ENCODE measurements at places on chromosomes 3 and 15.

- no peak for DNase-seq
Measured at GRCh38 chr15:39860200-39860599, 59.9 kb downstream of the GPR176 start.

- DNase-seq: no peak
Measured at GRCh38 chr15:22904736-22905135, 66.3 kb downstream of the NIPA2 start.

DNA sequence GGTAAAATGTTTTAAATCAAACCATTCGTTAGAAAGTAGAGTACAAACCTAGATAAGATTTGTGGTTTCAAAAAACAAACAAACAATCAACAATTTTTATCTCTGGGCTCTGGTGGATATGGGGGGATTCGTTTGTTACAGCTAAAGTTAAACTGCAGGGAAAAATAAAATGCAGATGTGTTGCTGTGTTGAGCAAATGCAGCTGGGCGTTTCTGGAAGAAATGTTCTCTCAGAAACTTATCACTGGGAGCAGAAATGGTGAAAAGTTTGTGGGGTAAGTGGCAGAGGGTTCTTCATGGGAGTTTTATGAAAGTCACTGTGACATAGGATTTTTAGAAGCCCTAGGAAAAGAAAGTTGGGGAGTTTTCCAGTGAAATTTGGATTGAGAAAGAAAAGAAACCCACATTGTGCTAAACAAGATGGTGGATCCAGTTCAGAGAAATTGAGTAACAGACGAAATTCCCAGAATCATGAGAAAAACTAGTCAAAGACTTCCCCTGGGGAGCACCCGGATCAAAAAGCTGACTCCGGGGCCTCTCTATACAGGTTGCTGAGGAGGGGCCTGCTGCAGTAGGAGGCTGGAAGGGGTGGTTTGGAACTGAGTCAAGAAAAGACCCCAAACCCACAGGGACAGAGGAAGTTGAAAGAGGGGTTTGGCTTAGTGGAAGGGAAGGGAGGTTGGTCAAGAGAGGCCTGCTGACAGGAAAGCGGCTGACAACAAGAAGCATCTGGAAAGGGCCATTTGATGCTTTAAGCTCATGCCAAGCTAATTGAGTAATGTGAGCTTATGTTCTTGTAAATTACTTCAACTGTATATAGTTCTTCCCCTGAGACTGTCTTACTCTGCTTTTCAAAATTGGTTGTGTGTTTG is 108.7 kb downstream of the RARB start:
- DNase-seq: peak; percentile 21

- DNase-seq: no peak
Measured at GRCh38 chr3:56064684-56065083, 403.6 kb downstream of the ERC2 start.

DNA sequence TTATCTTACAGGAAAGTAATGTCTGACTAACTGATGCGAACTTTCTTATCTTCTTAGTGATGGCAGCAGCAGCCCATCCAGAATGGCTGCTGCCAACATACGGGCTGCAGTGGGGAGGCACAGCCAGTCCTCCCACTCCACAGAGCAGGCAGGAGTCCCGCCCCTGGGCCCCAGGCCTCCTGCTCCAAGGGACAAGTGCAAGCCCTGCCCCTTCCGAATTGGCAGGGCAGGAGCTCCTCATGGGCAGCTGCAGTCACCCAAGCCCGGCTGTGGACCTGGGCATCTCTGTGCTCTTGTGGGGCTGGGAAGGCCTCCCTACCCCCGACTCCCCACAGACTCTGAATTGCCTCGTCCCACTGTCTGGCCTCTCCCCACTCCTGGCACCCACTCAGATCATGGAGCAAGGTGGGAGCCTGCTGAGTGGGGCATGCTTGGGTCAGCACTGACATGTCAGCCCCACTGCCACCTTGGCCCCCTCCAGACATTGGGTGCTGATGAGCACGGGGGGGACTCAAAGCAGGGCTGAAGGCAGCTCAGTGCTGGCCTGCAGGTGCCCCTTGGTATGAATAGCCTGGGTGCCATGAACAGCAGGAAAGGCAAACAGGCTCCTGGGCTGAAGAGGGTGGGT is 618.9 kb upstream of the KCNMB2 start:
- no peak for DNase-seq

DNA sequence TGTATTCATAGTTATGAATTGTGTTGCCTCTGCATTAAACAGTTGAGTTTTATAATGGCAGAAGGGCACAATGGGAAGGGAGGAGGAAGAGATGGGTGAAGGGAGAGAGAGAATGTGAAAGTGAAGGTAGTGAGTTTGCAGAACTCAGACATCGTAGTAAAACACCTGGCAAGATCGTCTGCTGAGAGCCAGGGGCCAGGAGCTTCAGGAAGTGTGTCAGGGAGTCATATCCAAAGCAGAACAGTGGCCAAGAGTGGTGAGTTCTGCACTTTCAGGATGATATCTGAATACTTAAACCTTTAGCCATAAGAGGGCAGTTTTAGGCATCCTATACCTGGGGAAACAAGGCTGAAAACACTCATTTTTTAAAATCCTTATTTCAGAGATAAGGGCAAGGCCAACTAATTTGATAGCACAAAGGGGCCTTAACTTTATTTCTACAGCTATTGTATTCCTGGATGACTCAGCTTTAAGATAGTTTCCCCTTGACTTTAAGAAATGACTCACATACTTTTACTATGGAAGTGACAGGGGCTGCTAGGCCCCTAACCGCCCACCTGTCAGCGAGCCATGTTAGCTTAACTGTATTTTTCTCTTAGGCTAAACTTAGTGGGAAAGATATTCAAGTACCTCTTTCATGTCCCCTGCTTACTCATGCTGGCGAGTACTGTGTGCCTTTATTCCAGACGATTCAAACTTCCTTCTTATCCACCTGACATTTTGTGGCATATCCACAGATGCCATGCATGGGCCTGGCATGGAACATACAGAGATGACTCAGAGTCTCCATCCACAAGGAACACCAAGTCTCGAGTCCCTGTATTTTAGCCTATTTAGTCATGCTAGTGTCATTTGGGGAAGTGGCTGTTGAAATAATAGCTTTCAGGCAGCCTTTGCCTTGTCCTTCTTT is 53.9 kb downstream of the RLBP1 start:
- no peak for DNase-seq

DNA sequence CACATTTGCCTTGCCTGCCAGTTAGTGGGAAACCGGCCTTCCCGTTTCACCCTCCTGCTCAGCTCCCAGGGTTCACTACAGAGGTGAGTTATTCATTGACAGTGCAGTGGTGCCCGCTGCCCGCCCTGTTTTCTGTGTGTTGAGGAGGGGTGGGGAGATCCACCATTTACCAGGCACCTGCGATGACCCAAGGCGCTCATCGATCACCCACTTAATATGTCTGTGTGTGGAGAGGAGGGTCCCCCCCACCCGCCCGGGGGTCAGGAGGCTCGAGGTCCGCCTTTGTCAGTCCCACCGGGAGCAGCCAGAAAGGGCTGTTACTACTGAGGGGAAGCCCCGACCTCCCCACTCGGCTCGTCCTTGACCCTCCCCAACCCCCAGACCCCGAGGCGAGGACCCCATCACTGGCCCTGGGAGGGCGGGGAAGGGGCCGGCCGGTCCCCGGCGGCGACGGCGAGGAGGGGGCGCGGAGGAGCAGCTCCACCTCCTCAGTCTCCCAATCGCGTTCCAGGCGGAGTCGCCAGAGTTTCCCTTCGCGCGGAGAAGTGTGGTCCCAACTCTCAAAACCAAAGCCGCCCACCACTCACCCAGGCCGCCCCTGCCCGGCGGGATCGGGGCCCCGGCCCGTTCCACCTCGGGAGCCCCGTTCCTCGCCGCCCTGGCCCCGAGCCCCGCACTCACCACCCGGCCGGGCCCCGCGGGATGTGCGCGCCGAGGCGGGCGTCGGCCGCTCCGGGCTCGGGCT is 1.1 kb downstream of the PLXNB1 start:
- DNase-seq: no peak

DNA sequence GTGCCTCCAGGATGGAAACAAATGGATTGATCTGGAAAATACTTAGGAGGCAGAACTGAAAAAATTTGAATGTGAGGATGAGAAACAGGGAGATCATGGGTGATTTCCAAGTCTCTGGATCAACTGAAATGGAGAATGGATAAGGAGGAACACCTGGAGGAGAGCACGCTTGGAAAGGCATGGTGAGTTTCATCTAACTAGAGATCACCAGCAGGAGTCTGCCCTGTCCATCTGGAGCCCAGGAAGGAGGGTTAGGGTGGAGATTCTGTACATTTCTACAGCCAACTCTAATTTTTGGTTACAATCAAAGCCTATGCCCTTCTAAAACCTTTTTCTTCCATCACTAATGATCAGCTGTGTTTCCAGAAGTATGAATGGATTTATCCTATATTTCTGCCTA is 995.9 kb upstream of the CFAP20DC start:
- DNase-seq: no peak

- no peak for DNase-seq
Measured at GRCh38 chr3:132720228-132720627, 2.0 kb downstream of the NPHP3 start.

GRCh38 chr3:52614689-52615088 is 71.0 kb downstream of the PBRM1 start:
- DNase-seq: no peak

GRCh38 chr15:58705105-58705504 is 44.4 kb downstream of the ADAM10 start:
- no peak for DNase-seq

- DNase-seq: no peak
Measured at GRCh38 chr3:48516571-48516970, 12.6 kb upstream of the SHISA5 start.

GRCh38 chr15:91165850-91166249 is 65.8 kb downstream of the SV2B start:
- DNase-seq: no peak

GRCh38 chr15:61049934-61050333 is 179.2 kb downstream of the RORA start:
- no peak for DNase-seq

DNA sequence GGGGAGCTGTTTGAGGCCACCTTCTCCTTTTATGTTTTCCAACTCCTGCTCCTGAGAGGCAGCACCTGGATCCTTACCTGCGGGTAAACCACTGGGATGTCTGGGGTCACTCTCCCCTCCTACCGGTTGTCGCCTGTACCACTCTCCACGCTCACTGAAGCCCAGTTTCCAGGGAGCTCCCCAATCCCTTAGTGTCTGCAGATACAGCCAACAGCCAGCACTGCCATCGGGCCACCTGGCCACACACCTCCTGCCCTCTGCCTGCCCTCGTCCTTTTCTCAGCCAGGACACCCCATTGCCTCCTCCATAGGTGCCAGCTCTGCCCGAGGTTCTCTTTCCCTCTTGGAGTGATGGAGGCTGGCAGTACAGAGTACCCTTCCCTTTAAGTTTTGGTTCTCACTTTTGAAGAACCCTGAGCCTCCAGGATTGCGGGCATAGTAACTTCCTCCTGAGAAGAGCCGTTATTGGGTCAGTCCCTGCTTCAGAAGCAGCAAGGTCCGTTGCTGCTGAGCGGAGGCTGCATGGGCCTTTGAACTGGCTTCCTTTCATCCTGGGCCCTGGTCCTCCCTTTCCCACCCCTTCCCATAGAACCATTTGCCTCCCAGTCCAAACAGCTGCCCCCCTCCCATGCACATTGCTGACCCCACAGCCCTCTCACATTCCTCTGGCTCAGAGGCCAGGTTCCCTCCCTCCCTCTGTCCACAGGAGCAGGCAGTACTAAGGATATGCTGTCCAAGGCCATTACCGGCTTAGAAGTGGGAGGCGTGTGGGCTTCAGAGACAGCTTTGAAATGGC is 30.9 kb downstream of the ARNT2 start:
- no peak for DNase-seq

GRCh38 chr3:124137216-124137615 is 145.3 kb upstream of the ROPN1 start:
- DNase-seq: no peak

DNA sequence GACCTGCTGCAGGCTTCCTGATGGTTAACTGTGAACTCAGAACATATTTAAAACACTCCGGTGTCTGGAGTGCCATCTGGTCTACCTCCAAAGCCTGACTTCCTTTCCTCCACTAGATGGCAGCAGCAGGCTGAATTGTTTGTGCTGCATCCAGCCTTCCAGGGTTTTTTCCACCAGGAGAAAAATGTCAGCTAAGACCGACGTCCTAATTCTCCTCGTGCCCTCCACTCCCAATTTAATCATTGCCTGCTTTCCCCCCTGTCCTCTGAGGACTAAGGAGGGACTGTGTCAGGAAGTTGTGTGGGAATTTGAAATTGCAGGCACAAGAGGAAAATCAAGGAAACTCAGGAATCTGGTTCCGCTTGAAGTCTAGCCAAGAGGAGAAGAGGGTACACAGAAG is 165.2 kb upstream of the UMPS start:
- peak; percentile 51 for DNase-seq

- DNase-seq: no peak
Measured at GRCh38 chr3:28171962-28172361, 69.5 kb upstream of the CMC1 start.

GRCh38 chr15:44802336-44802735 is 66.0 kb downstream of the TRIM69 start:
- no peak for DNase-seq

DNA sequence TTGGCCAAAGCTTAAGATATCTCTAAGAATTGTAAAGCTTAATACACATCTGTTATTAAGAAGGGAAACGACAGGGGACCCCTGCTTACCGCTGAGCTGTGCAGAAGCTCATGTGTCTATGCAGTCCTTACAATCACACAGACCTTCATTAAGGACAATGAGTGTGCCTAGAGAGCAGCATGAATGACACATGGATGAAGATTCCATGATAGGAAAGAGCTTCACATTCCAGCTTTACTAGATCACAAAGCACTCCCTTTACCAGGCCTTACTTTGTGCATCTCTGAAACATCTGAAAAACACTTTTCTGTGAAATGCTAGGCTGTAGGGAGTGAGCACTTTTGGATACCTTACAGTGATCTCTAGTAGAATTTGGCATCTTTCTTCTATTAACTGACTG is 32.0 kb downstream of the RNF168 start:
- no peak for DNase-seq

GRCh38 chr3:60365360-60365759 is 885.9 kb downstream of the FHIT start:
- no peak for DNase-seq

- DNase-seq: no peak
Measured at GRCh38 chr3:27244374-27244773, 124.8 kb downstream of the NEK10 start.

DNA sequence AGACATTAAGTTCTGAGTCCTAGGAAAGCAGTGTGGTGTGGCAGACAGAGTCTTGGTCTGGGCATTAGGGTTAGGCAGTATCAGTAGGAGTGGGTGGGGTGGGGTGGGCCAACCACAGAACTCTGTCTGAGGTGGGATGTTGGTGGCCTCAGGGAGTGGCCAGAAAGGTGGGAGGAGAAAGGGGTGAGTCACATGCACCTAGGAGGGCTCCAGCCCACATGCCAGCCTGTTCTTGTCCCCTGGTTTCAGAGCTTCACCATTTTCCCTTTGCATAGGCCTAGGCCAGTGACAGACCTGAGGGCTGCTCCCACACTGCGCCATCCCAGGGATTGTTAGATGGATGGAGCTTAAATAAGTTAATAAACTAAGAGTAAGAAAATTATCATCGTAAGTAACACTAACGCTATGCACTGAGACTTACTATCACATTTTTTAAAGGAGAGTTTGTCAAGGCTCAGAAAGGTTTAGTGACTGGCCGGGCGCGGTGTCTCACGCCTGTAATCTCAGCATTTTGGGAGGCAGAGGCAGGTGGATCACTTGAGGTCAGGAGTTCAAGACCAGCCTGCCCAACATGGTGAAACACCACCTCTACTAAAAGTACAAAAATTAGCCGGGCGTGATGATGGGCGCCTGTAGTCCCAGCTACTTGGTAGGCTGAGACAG is 33.8 kb downstream of the DNASE1L3 start:
- DNase-seq: no peak

GRCh38 chr3:17070161-17070959 is 185.6 kb downstream of the PLCL2 start:
- DNase-seq: no peak

All from NCI-H1436 (cell line).